ENCODE measurements at places on chromosomes 7 and 10.

GRCh38 chr10:32988604-32989003, 30.6 kb upstream of the ITGB1 start:
- no peak for DNase-seq

GRCh38 chr10:17077346-17077781, 52.2 kb downstream of the CUBN start:
- DNase-seq, result no peak

DNA sequence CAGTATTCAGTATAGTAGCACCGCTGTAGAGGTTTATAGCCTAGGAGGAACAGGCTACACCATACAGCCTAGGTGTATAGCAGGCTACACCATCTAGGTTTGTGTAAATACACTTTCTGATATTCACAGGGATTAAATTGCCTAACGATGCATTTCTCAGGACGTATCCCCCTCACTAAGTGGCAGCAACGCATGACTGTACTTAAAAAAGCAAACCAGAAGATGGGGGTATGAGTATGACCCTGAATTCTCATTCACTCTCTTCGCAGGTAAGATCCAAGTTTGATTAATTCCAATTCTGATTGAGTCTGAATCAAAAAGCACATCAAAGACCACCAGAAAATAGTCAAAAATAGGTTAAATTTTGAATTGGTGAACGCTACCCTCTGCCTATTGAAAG, 972 bp downstream of the ORC5 start:
- no peak for DNase-seq

DNA sequence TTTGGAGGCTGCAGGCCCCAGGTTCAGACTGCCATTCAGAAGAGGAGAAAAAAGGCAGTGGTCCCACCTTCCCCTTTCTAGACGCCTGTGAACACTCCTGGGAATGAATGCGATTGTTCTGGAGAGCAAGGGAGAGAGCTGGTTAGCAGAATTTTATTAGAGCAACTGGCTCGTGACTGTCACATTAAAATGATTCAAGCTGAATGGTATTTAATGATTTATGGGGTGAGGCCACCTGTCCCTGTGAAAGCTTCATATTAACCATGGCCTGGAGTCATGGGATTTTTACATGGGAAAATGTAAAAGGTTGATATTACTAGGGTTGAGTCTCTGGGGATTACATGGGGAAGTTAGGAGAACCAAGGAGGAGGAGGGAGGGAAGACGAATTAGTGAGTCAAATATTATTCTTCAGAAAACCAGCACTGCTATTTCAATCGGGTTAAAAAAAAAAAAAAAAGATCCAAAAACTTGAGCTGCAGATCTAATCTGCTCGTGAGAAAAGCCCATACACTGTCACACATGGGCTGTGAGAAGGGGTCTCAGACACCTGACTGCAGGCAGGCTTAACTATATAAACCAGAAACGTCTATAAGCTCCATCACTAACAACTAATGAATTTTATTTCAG, 8.3 kb downstream of the CXCL12 start:
- no peak for DNase-seq

DNA sequence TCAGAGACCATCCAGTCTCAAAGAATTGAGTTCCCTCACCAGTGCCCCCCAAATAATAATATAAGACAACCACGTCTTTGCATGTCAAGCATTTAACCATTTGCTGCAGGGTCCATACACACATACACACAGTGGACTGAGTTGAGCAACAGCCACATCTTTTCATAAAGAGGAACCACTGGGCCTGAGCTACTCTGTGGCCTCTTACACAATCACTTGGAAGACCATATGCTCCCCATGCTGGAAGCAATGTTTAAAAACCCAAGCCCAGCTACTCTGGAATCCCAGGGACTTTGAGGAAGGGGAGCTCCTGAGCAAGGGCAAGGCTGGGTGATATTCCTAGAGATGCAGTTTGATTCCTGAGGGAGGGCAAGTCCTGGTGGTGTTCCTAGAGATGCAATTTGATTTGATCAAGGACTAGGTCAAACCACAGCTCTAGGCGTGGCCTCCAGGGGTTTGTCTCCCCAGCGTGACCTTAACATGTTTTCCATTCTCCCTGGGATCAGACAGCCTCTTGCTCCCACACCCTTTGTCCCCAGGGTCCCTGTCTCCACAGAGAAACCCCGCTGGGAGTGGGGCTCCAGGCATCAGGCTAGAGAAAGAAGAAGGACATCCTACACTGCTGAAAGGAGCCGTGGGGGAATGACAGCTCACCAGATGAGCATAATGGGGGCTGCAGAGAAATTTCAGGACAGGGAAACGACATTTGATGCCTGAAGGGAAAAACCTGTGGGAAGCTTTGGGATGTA, 376.2 kb upstream of the MGMT start:
- no peak for DNase-seq

DNA sequence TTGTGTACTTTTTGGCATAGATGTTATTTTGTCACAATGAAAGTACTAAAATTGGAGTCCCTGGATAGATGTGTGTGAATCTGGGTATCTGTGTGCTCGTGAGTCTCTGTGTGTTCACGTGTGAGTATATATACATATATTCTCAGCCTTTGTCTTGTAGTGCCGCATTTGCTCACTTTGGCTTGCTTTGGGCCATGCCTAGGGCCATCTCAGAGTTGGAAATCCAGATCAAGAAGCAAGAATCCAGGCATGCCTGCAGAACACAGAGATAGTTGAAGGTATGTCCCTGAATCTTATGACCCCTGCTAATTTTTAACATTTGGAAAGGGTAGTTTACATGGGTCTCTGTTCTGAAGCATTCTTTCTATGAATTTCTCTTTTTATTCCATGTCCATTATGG, 208.7 kb downstream of the PHTF2 start:
- DNase-seq, result no peak

- DNase-seq, result no peak
Measured at GRCh38 chr10:99084161-99084560, 151.5 kb downstream of the HPSE2 start.

- DNase-seq, result no peak
Measured at GRCh38 chr10:77293773-77294172, 343.8 kb downstream of the KCNMA1 start.

All from stimulated activated CD4-positive, alpha-beta T cell treated with anti-CD3 and anti-CD28 coated beads, Interleukin-4, amount 100 ng/mL, for 4 hours (primary cell).